ENCODE measurements at places on chromosomes 2 and 18. TPM values are rescaled to one million over a fixed set of nuclear protein-coding genes. Genes with fewer than 3 reads are reported as not detected.
A peak's percentile ranks its signal among the peaks of the same experiment; 100 is the strongest.

NCL gene
- total RNA-seq = 592 TPM

GKN1 gene
- total RNA-seq = not detected

SERPINB7 gene
- 476 TPM for total RNA-seq

SPEG gene
- 85.7 TPM for total RNA-seq

LRRTM1 gene
- not detected for total RNA-seq

PLGLB1 gene
- total RNA-seq = not detected

- no peaks in the 10 kb centered on the region for H3K36me3 ChIP-seq
- DNase-seq = no peak
- H3K4me1 ChIP-seq = no peaks in the 10 kb centered on the region
- peaks cover 5% of the 10 kb centered on the region for H3K27me3 ChIP-seq
Observed at GRCh38 chr2:169107645-169108044, 38.3 kb downstream of the DHRS9 start.

DNA sequence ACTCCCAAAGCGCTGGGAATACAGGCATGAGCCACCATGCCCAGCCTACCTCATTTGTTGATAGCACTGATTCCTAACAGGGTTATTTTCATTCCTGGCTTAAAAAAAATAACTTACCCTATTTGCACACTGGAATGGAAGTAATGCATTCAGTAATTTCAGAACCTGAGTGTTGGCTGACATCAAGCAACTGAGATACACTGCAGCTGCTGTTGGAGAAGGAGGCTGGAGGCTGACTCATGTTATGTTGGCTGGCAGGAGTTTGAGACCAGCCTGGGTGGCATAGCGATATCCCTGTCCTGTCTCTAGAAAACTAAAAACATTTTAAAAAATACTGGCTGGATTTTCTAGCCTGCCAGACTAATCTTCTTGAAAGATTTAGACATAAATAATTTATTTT lies 385.1 kb upstream of the MEX3C start:
- peaks cover 1% of the 10 kb centered on the region for H3K27me3 ChIP-seq
- no peak overlapping the region for H3K4me3 ChIP-seq
- no peak for DNase-seq
- H3K4me1 ChIP-seq = no peaks in the 10 kb centered on the region

DNA sequence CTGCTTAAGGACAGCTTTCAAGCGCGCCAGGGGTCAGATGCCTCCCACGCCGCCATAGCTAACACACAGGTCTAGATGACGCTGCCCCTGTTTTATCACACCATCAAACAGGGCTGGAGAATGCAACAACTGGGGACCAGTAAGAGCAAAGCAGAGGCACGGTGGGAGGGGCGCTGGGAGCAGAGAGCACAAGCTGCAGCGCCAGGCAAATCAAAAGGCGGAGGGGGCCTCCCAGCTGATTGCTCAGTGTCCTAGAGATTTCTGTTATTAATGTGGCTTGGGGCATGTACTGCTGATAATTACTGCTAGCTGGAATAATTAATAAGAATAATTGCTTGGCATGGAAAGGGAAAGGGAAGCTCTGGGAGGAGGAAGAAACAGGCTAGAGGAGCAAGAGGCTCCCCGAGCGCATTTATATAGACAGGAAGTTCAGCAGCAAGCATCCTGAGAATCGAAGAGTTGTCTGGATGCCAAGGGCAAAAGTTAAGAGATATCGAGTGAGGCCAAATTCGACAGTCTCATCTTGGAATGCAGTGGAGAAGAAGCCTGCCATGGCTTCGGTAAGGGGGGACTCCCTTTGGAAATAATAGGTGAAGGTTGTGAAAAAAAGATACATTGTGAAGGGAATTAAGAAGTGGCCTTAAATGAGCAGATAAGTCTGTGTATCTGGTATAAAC lies 104.5 kb upstream of the ZNF521 start:
- no peak for DNase-seq
- no peaks in the 10 kb centered on the region for H3K4me1 ChIP-seq
- H3K27ac ChIP-seq = no peak overlapping the region

- peaks cover 53% of the 10 kb centered on the region for H3K4me1 ChIP-seq
- peak overlapping the region; percentile 91 for H3K4me3 ChIP-seq
- no peak for DNase-seq
- H3K36me3 ChIP-seq = peaks cover 55% of the 10 kb centered on the region
Observed at GRCh38 chr18:49486134-49486533, 900 bp downstream of the C18orf32 start.

DNA sequence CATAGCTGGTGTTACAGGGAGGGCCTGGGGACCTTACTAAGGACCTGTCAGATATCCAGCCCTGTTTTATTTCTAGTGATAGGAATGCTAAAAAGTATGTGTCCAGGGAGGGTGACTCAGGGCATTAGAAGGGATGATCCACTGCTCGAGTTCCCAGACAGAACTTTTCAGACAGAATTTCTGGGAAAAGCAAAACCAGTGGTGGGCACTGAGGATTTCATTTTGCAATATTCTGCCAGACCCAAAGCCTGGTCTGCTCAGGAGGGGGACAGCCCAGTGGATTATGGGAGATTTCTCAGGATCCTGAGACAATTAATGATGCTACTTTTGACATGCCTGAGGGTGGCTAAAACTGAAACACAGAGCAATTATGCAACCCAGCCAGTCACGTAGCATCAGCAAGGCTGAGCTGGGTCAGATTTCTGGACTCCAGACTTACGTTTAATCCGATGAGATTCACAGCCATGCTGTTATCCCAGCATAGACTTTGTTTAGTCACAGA lies 4.7 kb upstream of the KCNE4 start:
- H3K27me3 ChIP-seq = no peaks in the 10 kb centered on the region
- H3K36me3 ChIP-seq = no peaks in the 10 kb centered on the region
- H3K27ac ChIP-seq = peak overlapping the region; percentile 96
- H3K4me1 ChIP-seq = peaks cover 89% of the 10 kb centered on the region

Data from HFFc6 (cell line).